ENCODE measurements at places on chromosomes 6 and 20.

GRCh38 chr20:63092660-63093215 lies 86.0 kb upstream of the BHLHE23 start:
- no peak for DNase-seq

GRCh38 chr6:128456510-128457230 lies 63.7 kb downstream of the PTPRK start:
- DNase-seq: no peak

DNA sequence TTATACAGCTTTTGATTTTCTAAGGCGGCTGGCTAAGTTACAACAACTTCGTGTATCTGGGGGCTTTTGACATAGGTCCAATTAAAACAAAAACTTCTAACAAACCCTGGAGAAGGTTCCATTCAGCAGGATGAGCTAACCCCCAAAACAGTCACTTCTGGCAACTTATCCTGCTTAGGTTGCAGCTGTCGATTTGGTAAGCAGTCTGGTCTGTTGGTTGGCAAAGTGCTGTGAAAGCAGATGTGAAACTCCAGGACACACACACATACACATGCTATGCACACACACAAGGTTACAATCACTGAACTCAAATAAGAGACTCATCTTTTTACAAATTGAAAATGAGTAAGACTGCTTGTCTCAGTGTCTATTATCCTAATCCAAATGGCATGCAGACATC lies 119.0 kb upstream of the STMND1 start:
- DNase-seq: no peak

DNA sequence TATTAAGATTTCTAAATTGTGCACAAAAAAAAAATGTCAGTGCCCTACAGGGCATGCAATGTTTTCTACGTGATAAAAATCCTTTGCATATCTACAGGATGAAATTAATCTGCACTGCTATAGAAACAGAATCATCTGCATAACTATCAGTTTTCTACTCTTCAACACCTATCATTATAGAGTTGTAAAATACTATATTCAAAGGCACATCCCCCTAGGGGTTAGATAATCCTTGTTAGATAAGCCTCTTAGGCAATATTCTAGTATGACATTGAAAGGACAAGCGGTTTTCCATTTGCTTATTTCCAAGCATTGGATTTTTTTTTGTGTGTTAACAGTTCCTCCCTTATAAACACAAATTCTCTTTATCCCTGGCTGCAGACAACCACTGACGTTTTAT lies 98.7 kb upstream of the LAMA2 start:
- no peak for DNase-seq

DNA sequence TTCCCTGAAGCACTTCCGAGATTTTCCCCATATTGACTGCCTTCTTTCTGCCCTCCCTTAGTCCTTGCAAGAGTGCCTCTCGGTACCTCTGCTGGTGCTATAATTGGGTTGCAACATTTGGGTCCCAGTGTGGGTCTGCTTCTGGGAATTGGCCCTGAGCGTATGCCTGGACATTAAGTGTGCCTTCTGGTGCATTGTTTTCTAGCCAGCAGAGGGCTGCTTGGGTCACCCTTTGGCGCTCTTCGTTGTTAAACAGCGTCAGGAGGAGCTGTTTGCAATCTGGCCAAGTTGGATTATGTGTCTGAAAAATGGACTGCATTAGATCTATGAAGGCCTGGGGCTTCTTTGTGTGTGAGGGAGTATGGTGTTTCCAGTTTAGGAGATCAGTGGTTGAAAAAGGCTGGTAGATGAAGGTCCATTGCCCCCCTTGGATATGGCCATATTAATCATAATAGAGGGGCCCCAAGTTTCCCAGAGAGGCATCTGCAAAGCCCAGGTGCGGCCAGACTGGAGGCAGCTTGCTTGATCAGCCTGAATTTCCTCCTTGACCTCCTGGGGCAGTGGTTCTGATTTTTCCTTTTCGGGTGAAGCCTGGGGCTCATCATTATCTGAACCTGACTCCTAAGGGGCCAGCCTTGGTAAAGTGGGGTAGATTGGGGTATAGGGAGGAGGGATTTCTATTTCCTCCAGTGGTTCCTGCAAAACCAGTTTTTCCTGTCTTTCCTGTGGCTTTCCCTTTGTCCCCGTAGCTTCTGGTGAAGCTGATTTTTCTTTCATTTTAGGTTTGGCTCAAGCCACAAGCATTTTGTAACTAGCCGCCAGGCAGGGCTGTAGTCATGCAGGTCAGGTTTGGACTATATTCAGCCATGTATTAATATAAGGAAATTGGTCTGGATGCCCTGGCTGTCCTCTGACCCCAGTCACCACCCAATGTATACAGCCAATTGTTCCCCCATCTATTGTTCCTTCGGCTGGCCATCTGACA lies 85.4 kb upstream of the GPR6 start:
- DNase-seq: no peak

DNA sequence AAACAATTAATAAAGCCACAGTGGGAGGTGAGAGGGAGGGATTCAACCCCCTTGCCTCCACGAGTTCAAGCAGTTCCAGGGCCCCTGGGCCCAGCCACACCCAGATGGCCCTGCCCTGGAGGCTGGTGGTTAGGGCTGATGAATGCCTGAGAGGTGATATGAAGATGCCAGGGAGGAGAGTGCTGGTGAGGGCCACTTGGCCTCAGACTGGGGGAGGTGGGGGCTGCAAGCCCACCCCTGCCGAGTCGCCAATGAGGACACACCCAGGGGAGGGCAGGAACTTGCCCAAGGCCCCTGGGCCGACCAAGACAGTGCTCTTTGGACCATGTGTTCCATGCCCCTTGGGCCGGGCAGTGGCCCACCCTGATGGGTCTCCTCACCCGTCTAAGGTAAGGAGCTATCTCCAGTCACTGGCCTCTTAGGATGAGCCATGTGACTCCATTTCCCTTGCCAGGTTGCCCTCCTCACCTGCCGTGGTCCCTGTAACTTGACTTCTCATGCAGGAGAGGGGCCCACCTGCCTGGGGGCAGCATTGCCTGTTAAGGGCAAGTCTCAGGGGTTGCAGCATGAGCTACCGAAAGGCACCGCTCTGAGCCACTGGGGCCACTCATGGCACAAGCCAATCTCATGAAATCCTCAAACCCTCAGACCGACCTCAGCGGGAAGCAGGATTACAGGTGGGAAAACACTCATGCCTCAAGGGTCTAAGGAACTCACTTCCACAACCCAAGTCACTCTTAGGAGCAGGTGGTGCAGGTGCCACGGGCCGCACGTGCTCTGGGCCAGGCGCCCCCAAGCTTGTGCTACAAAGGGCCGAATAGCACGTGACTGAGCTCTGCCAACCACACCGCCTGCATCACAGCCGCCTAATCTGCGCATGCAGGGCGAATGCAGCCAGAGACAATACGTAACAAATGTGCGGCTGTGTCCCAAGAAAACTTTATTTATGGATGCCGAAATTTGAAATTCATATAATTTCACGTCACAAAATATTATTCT lies 147.4 kb upstream of the MLN start:
- peak; percentile 72 for DNase-seq

DNA sequence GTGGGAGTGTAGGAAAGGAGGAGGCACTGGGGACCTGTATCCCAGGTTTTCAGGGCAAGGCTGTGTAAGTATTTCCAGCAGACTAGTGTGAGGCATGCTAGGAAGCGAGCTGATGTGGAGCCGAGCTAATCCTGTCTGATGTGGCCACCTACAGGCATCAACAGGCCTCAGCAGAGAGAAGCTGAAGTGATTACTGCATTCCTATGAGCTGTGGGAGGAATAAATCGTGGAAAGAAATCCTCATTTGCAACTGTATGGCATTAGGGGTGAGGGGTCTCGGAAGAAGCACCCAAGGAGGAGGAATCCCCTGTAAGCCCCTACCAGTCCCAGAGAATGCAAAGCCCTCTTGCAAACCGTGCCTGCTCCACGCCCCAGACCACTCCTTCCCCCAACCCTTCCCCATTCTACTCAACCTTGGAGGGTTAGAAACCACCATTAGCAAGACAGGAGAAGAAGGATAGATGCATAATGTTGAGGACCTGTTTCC lies 41.6 kb downstream of the C6orf15 start:
- DNase-seq: no peak

GRCh38 chr20:60630609-60631008 lies 621.5 kb upstream of the CDH4 start:
- DNase-seq: peak; percentile 96

DNA sequence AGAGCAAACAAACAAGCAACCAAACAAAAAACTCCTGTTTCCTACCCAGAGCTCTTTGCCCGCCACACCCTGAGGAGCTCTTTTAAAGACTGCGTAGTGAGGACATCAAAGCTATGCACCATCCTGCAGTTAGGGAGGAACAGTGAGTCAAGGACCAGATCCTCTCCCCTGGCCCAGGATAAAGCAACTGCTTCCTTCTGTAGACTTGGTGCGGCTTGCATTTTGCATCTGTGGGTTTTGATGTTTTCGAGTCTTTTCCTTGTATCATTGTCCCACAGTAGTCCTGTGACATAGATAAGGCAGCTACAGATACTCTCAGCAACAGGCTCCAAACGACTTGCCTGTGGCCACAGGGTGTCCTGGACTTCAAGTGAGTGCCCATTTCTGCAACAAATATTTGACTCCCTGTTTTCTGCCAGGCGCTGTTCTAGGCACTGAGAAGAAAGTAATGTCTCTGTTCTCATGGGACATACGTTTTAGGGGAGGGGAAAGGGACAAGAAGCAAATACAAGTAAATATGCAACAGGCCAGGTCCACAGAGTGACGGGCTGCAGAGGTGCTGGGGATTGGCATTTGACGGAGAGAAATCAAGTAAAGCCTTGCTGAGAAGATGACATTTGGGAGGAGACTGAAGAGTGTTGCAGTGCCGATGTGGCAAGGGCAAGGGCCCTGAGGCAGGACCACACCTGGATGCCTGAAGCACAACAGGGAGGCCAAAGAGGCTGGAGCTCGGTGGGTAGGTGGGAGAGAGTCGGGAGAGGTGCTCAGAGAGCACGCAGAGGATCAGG lies 35.9 kb upstream of the MAP3K4 start:
- DNase-seq: no peak

GRCh38 chr6:82246802-82247504 lies 591 bp downstream of the IBTK start:
- no peak for DNase-seq

DNA sequence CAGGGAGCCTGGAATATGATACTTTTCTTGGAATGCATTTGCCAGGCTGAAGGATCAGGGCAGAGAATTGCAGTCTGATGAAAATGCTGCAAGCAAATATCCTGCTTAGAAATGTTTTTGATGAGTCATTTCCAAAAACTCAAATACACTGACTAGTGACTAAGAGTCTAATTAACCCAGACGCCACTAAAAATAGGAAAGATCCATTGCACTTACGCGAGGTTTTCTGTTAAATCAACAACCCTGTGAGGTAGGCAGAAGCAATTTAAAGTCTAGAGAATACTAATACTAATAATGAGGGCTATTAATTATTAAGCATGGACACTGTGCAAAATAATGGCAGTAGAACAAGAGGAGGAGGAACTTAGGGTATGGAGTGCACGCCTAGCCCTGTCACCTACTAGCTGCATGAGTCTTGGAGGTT lies 130.1 kb upstream of the DOK5 start:
- DNase-seq: no peak

DNA sequence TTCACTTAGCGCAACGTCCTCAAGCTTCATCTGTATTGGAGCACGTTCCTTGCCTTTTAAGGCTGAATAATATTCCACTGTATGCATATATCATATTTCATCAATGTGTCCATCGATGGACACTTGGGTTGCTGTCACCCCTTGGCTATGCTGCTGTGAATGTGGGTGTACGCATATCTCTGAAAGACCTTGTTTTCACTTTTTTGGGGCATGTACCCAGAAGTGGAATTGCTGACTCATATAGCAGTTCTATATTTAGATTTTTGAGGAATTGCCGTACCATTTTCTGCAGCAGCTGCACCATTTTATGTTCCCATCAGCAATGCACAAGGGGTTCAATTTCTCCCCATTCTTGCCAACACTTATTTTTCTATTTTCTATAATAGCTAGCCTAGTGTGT lies 22.8 kb upstream of the SLC23A2 start:
- DNase-seq: no peak

GRCh38 chr20:36360429-36360828 lies 54.3 kb downstream of the DLGAP4 start:
- DNase-seq: no peak

- no peak for DNase-seq
Measured at GRCh38 chr6:113352029-113352801, 504.9 kb upstream of the MARCKS start.

DNA sequence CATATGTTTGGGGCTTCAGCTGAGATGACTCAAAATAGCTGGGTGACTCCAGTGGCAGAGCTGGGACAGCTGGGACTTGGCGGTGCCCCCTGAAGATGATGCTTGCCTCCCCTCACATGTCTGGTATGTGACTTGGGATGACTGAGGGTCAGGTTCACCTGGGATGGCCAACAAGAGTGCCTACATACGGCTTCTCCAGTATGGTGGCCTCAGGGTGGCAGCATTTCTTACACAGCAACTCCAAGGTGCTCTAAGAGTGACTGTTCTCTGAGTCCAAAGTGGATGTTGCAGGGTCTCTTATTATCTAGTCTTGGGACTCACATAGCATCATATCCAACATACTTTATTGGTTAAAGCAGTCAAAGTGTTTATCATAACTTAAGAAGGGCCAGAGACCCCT lies 87.8 kb upstream of the CENPW start:
- no peak for DNase-seq

DNA sequence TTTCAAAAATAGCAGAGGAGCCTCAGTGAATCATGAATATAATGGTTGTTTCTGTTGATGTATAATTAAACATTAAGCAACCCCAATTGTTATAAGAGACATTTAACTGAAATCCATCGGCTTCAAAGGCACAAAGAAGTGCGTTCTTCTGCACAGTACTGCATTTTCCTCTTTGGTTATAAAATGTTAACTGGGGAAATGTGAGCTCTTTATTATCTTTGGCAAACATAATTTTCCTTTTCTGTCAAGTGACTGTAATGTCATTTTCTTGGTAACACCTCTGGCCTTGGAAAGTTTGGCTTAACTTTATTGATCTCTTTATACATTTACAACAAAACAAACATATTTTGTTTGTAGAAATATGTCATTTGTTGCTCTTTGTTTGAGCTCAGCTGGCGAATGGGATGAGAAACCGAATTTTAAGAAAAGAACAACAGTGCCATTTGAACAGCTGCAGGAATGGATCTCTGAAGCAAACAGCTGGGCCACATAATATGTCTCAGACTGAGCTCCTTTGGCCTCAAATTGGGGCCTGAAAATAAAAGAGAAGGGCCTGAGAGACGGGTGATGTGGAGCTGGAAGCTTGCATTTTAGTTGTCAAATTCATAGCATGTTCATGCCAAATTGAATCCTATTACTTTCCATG lies 427.0 kb upstream of the SPTLC3 start:
- no peak for DNase-seq
